Aorta (tissue), 5 donors: ENCODE measurements at places on chromosomes 7 and 10. TPM values are rescaled to one million over a fixed set of nuclear protein-coding genes. Genes with fewer than 3 reads are reported as not detected.

GRCh38 chr10:29860166-29860565, 199.2 kb downstream of the JCAD start:
- no peak for DNase-seq
- no peak overlapping the region for H3K27ac ChIP-seq
- H3K27me3 ChIP-seq: no peaks in the 10 kb centered on the region
- H3K36me3 ChIP-seq: no peaks in the 10 kb centered on the region

GRCh38 chr7:37141742-37142141, 306.9 kb downstream of the ELMO1 start:
- no peaks in the 10 kb centered on the region for H3K27me3 ChIP-seq
- no peak overlapping the region for H3K27ac ChIP-seq
- H3K36me3 ChIP-seq: no peaks in the 10 kb centered on the region
- H3K4me1 ChIP-seq: no peaks in the 10 kb centered on the region
- no peak overlapping the region for H3K4me3 ChIP-seq

DNA sequence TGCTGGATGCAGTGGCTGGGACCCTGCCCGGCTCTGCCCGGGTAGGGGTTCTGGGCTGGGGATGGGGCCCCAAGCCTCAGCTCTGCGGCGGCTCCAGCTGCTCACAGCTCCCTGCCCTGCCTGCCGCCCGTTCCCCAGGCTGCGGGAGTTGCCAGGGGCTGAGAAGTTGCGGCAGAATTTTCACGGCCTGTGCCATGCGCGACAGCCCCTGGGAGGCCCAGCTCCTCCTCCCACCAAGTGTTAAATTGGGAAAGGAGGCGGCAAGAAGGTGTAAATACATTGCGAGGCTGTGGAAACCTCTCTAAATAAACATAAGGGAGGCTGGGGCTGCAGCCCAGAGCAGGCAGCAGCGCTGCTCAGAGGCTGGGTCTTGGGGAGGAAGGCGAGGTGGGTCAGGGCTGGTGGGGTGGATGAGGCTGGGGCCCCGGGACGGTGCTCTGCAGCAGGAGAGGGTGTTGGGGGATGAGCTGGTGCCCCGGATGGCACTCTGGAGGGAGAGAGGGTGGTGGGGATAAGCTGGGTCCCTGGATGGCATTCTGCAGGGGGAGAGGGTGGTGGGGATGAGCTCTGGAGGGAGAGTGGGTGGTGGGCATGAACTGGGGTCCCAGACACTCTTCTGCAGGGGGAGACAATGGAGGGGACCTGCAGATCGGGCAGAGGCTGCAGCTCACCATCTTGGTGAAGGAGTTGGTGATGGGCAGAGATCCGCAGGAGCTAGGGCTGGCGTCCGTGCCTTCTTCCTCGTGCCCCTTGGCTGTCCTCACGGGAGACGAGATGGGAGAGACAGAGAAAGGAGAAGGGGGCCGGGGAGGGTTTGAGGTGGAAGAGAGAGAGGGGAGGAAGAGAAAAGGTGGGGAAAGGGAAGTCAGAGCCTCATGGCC, 85.5 kb upstream of the GNA12 start:
- H3K27me3 ChIP-seq: no peaks in the 10 kb centered on the region
- DNase-seq: peak; percentile 51
- no peak overlapping the region for H3K4me3 ChIP-seq

GRCh38 chr10:96509017-96509641, 4.6 kb downstream of the TLL2 start:
- H3K4me1 ChIP-seq: no peaks in the 10 kb centered on the region
- H3K27ac ChIP-seq: no peak overlapping the region
- H3K4me3 ChIP-seq: no peak overlapping the region

Gene KIF20B
- 5.2 TPM for total RNA-seq

Gene UTF1
- not detected for total RNA-seq
